ENCODE measurements at places on chromosomes 4 and X.

- no peak for DNase-seq
These were observed 143.5 kb downstream of the MGST2 start for GRCh38 chr4:139808808-139809756.

GRCh38 chr4:28341784-28342183 is 1481.1 kb downstream of the STIM2 start:
- no peak for DNase-seq

- DNase-seq: no peak
These were observed 271.3 kb upstream of the LDB2 start for GRCh38 chr4:17169699-17170098.

DNA sequence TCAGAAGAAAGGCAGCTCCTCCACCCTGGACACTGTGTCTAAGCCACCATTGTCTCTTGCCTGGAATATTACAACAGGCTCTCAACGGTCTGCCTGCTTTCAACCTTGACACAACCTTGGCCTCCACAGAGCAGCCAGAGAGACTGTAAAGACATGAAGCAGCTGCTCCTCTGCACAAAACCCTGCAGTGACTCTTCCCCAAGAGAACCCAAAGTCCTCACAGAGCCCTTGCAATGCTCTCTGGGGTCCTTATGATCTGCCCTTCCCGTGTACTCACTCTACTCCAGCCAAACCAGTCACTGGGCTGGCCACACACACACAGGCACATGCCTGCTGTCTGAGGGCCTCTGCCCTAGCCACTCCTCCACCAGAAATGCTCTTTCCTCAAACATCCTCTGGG is 75.9 kb upstream of the CPEB2 start:
- no peak for DNase-seq

DNA sequence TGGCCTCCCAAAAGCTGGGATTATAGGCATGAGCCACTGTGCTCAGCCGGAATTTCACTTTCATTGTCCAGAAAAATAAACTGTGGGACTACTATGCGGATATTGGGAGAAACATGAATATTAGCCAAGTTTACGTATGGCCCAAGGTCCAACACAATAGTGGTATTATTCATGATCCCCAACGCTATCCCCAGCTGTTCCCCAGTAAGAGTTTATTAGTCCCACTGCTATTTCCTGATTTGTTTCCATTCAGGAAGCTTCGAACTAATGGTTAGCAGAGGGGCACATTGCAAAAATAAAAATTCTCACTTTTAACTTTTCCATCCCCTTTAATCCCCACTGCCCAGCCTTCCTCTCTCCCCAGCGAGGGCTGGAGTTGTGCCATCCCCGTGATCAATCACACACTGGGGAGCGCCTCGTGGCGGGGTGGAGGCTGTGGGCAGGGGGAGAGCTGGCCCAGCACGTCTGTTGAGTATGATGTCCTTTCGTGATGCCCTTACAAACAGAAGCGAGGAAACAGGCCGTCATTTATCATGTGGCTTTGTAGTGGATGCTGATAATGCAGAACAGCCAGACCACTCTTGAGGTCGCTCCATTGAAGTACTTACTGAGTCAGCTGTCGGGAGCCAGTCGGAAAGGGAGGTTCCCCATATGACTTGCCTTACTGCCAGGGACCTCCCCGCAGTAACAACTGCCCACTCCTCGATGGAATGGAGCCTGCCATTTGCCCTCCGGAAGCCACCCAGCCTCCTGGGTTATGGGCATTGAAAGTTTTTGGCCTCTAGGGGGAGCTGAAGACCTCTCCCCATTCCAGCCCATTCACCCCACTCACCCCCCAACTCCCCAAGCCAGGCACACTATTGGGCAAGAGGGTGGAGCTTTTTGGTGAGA is 117.0 kb downstream of the KDR start:
- no peak for DNase-seq

- DNase-seq: no peak
These were observed 411.9 kb downstream of the TRIML1 start for GRCh38 chr4:188551156-188551555.

DNA sequence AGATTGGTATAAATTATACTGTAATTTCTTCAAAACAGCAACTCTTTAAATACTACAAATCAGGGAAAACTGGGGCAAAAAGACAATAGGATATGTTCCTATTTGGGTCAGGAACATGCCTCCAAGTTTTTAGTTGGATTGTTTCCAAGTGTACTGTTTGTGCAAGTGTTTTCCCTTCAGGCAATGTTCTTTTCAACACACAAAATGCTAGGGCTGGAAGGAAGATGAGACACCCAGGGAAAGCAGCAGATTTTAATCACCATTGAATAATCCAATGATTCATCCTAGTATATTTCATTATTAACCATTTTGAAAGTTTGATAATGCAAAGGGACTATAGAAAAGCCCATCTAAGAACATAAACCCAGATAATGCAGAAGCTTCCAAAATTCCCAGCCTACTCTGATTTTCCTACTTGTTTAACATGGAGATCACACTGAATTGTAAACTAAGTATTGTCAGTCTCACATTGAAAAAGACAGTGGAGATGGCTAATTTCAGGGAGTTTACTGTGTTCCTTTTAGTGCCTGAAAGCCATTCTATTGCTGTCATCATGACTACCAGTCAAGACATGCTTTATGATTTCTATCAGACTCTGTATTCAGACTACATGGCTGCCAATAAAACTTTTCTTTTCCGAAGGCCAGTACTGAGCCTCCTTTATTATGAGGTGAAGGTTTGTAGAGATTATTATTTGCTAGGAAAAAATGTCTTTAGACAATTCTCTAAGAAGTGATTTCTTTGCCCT is 38.6 kb downstream of the COL4A6 start:
- no peak for DNase-seq

GRCh38 chr4:127622921-127623796 is 9.6 kb upstream of the INTU start:
- DNase-seq: no peak

GRCh38 chrX:47093248-47093647 is 15.0 kb downstream of the RGN start:
- DNase-seq: peak; percentile 12

DNA sequence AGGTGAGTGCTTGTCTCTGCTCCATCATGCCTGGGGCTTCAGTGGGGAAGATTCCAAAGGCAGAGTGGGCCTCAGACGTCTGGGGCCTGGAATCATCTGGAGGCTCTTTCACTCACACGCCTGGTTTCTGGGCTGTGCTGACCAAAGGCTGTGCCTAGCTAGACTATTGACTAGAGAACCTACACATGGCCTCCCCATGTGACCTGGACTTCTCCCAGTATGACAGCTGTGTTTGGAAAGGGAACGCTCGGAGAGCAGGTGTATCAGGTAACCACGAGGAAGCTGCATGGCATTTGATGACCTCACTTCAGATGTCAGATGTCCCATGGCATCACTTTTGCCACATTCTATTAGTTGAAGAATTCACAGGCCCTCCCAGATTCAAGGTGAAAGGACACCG is 51.0 kb downstream of the ADGRL3 start:
- DNase-seq: no peak

DNA sequence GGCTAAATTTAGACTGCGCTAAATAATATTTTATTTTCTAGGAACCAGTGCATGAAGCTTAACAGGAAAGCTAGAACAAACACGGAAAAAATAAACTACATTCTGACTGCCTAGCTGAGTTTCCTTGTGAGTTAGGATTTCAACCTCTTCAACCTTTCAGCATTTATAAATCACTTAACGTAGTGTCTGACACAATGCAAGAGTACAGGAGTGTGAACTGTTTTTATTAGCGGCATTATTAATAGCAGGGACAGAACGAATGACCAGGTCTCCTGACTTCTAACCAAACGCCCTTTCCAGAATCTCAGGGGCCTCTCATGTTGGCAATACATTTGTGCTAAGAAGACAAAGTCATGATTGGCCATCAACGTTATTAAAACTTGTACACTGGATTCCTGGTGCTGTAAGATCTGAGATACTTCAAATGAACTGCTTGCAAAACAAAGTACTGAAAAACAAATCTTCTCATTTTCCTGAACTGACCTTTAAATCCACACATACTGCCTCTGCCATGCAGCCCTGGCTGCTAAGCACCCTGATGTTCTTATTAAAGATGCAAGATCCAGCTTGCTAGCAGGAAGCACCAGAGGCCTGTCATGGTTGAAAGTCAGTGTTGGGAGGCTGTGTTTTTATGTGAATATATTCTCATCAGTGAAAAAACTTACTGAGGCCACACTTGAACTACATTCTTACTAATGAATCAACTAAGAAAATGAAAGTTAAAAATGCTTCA is 380.4 kb upstream of the CPEB2 start:
- no peak for DNase-seq

GRCh38 chr4:37612811-37613210 is 73.4 kb downstream of the RELL1 start:
- DNase-seq: no peak

GRCh38 chr4:133390198-133390855 is 241.2 kb downstream of the PCDH10 start:
- DNase-seq: no peak

DNA sequence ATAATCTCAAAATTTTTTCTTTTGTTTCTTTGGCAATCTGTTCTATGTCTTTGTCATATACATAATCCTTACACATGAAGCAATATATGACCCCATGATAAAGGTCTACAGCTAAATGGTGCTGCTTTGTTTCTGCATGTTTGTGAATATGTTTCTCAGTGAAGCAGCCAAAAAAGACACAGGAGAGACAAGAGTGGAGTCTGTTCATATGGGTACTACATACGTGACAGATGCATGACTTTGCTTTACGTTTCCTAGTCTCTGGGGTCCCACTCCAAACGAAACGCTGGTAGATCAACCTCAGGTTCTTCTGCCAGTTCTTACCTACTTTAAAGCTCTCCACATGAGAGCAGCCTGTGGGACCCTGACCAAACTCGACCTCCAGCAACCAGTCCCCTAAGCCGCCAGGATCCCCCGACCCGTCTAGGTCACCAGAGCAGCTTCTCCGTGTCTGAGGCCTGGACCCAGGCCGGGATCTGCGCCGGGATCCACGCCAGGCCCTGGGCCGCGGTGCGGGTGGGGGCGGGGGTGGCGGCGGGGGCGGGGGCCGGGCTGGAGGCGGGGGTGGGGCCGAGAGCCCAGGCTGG is 1.5 kb downstream of the USP51 start:
- DNase-seq: no peak

Measured in activated CD4-positive, alpha-beta T cell treated with anti-CD3 and anti-CD28 coated beads, Interleukin-2, amount 10 ng/mL, durations not matched to agents 7 days and 5 days (primary cell).